ENCODE measurements at places on chromosomes 12 and 14.

DNA sequence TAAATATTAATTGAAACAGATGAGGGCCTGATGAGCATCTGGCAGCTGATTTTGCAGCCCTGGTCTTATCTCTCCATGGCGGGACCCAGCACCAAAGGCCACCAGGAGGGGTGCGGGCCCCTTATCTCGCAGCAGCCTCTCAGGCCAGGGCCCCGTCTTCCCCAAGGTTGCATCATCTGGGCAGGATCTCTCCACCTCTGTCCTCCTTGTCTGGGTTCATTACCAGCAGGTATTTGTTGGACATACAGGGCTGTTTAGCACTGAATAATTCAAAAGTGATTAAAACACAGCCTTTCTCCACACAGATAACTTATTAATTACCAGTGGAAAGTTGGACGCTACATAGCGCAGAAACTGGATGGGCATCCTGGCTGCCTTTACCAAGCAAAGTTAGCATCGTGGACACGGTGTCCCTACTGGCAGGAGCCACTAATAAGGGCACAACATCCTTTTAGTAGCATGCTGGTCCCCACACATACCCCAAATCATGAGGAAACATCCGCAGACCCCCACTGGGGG is 25.8 kb downstream of the TMEM120B start:
- DNase-seq, result no peak

- DNase-seq, result no peak
Measured at GRCh38 chr12:31118347-31119191, 44.9 kb downstream of the DDX11 start.

DNA sequence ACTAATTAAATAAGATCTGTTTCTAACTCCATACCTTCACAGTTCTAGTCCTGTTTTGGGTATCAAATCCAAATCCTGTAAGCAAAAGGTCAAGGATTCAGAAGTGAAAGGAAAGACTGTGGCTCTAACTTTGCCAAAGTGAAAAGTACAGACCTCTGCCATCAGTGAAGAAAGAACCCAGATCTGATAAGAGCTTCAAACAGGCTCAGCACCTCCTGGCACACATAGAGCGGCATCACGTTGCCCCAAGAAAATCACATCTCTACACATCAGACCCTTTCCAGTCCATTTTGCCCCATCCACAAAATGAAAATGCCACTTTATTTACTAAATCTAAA is 23.2 kb downstream of the CLIP1 start:
- DNase-seq, result no peak

DNA sequence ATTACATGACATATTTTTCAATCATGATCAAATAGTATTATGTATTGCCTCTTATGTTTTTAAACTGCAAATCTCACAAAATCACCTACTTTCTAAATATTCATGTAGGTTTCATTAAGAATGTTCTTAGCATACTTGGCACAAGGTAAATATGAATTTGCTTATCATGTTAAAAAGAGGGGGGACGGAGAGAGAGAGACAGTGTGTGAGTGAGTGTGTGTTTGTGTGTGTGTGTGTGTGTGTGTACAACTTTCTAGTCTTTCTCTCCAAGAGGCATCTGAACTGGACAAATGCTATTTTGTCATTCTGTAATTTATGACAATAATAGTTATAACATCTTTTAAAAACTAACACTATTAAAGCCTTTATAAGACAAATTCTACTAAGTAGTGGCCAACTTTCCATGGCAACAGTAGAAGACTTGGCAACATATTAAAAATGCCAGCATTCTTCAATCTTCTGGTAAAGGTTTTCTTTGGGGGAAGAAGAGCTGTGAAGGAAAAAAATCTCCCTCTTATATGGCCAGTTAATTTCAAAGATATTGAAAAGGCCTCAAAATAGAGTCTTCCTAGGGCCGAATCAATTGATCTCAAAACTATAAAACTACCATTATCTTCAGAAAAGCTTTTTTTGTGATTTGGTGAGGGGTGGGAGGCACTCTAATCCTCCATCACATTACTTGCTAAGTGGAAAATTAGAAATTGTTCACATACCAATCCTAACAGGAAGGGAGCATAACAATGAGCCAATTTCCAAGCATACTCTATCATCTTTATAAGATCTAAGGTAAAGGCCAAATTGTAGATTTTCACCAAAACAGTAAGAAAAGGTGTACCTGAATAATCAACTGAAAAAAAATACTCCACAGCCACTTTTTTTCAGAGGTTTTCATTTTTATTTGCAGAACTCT is 28.2 kb downstream of the CDK17 start:
- no peak for DNase-seq

- DNase-seq, result no peak
Measured at GRCh38 chr12:96587691-96588090, 98.3 kb downstream of the CFAP54 start.

DNA sequence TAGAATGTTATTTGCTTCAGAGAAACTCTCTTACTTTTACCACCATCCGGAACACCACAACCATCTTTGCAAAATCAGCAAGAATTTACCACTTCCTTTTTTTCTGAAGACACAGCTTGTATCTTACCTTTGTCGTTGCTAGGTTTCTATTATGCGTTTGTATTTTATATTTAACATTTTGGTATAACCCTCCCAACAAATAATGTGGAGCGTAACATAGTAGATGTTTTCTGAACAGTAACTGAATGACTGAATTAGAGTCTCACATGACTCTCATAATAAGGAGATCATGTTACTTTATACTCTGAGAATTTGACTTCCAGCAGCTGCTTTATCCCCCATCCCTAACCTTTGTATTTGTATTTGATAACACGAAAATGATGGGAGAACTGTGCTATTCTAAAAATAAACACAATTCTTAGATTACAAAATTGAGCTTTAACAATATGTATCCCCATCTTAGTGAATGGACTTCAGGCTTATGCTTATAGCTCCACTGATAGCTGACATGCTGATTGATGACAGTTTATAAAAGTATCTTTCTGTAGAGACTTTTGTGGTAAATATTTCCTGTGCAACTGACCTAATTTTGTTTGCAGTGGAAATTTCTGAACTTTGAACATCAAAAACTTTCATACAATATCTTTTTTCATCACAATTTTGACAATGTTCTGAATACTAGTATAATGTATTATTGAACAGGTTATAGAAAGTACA is 7.9 kb upstream of the KLRB1 start:
- DNase-seq, result peak; percentile 23

GRCh38 chr12:131592972-131593371 is 117.9 kb upstream of the SFSWAP start:
- DNase-seq, result no peak

- no peak for DNase-seq
Measured at GRCh38 chr12:87676731-87677130, 352.5 kb downstream of the C12orf50 start.

GRCh38 chr14:34912966-34913365 is 37.8 kb upstream of the BAZ1A start:
- DNase-seq, result no peak

DNA sequence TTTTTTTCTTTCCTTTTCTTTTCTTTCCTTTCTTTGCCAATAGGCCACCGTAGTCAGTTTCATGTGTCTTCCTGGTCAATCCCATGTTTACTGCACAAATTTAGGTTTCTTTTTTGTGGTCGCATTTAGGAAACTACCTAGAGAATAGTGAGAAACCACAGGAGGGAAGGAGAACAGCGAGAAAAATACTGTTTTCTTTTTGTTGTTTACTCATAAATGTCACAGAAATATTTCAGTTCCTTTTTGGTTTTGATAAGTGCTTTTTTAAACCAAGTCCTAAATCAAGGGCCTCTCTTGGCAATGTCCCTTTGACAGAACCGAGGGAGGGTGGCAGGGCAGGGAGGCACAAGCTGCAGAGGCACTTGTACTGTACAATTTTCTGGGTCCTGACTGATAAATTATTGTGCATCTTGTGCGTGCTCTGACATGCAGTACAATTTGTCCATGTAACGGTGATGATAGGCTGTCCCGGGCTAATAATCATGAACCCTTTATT is 326.1 kb downstream of the CACNA1C start:
- DNase-seq, result no peak

DNA sequence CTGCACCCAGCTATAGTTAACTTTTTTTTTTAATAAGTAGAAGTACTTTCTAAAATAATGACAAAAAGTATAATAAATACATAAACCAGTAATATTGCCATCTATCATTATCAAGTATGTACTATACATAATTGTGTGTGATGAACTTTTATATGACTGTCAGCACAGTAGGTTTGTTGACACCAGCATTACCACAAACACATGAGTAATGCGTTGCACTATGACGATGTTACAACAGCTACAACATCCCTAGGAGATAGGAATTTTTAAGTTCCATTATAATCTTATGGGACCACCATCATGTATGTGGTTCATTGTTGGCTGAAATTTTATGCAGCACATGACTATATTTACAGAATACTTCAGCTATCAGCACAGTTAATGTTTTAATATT is 62.9 kb upstream of the VSX2 start:
- DNase-seq, result no peak

DNA sequence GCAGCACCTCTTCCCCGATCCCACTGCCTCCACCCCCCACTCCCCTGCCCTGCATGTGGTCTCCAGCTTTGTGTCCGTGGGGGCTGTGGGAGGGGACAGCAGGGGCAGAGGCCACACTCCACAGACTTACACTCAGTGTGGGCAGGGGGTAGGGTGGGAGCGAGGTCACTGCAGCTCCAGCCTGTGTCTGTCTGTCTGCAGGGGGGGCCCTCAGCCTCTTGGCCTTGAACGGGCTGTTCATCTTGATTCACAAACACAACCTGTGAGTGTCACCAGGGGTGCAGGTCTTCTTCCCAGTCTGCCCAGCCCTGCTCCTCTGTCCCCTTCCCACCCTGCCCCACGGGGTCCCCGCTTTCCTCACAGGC is 6.5 kb downstream of the NOC4L start:
- DNase-seq, result no peak

GRCh38 chr14:89294060-89294459 is 123.0 kb downstream of the FOXN3 start:
- no peak for DNase-seq

GRCh38 chr12:51746416-51746815 is 102.1 kb downstream of the FIGNL2 start:
- DNase-seq, result no peak

DNA sequence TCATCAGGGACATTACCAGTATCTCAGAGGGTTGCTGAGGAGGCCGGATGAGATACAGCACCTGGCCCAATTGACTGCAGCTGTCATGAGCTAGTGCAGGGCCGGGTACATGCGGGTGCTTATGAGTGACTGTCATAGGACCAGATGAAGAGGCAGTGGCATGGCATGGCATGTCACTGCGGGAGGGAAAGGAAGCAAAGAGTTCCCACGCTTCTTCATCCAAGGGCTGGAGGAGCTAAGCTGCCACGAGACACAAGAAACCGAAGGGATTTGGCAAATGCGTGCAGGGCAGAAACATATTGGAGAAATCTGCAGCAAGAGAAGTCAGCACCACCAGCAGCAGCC is 10.7 kb upstream of the GPX2 start:
- no peak for DNase-seq

DNA sequence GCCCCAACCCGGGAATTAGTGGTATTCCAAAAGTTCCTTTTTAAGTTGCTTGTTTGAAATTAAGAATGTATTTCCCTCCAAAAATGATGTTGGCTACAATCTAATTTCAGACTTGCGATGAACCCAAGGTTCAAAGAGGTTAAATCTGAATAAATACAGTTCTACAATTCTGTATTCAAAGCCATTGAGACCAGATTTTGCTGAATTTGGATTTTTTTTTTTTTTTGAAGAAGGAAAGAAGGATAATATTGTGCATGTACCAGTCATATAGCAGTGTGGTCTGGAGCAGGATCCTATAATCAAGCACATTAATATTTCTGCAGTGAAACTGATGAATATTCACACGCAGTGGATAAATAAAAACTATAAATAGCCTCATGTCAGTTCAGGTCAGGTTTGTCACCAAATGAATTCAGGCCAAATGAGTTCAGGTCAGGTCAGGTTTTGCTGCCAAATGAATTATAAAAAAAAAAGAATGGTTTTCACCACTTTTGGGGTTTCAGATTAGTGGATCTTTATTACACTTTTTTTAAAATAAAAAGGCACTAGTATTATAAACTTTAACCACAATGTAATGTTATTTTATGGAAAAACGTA is 69.5 kb downstream of the CRADD start:
- DNase-seq, result no peak

DNA sequence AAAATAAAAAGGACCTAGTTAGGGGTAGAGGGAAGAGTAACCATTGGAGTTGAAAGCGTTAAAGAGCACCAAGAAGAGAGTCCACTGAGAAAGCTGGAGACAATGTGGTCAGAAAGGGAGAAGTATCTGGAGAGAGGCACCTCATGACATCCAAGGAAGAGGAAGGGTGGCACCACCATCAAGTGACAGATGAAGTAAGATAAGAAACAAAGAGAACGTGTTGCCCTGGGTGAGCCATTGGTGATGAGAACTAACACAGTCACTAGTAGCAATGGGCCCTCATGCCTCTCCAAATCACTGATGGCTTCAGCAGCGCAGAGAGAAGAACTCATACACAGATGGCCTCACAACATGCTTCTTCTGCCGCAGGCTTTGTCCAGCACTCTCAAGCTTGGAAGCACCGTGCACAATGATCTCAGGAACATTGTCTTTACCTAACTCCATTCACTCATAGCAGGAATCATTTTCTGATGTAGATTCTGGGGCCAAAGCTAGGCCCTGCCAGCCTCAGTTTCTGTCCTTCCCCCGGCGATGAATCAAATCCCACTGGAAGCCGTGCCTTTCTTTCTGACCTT is 252.9 kb downstream of the DPF3 start:
- no peak for DNase-seq

GRCh38 chr12:2094597-2094996 is 41.8 kb downstream of the CACNA1C start:
- DNase-seq, result peak; percentile 12

GRCh38 chr12:50192236-50192635 is 25.1 kb upstream of the CERS5 start:
- no peak for DNase-seq

DNA sequence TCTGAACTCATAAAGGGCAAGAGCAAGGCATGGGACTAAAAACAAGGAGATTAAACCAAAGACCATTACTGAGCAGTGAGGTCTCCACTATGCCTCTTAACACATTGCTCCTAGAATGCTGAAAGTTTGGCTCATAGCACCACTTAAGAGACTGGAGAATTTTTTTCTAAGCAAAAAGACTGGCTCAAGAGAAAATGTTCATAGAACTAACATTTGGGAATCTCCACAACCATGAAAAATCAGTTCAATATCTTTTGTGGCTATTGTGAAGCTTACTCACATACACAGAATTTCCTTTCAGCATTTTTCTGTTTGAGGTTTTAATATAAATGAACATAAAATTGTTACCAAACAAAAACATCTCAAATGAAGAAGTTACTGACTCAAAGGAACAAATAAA is 255.8 kb downstream of the CCDC91 start:
- DNase-seq, result no peak

DNA sequence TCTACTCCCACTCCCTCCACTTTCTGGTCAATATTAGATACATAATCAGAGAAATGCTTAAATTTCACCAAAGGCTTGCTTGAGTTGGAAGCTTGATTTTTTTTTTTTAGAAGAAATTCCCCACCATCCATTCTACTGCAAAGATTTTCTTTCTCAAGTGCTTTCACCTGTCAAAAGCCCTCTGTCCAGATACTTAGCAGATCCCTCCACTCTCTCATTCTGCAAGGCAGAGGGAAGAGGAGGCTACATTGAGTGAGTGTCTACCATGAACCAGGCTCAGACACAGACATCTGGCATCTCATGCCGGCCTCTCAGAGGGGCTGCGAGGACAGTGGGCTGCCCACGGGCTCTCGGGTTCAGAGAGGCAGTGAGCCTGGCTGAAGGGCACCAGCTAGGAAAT is 127.6 kb upstream of the GSC start:
- DNase-seq, result no peak

Measured in DND-41 (cell line).